ENCODE measurements at places on chromosomes 2 and 18. TPM values are rescaled to one million over a fixed set of nuclear protein-coding genes. Genes with fewer than 3 reads are reported as not detected.

The CTLA4 gene
- not detected for total RNA-seq

The HDHD2 gene
- 6.6 TPM for total RNA-seq

The GPR45 gene
- total RNA-seq, result not detected

The ZNF396 gene
- 0.25 TPM for total RNA-seq

The RNU2-63P gene
- not detected for total RNA-seq

The ASB18 gene
- not detected for total RNA-seq

The OXER1 gene
- total RNA-seq, result not detected

The SPC25 gene
- 19.0 TPM for total RNA-seq

The PIK3C3 gene
- 36.6 TPM for total RNA-seq

The CCBE1 gene
- not detected for total RNA-seq

The EPB41L3 gene
- not detected for total RNA-seq

The SERPINB4 gene
- not detected for total RNA-seq

The RAB17 gene
- total RNA-seq, result not detected

The POTEJ gene
- not detected for total RNA-seq

The CNRIP1 gene
- total RNA-seq, result 19.8 TPM

The AFF3 gene
- total RNA-seq, result 3.0 TPM

Data from G401 (cell line).